Effector CD4-positive, alpha-beta T cell (primary cell): ENCODE measurements at places on chromosomes 13 and 19.

- DNase-seq = no peak
Measured at GRCh38 chr13:20633802-20634201, 66.8 kb downstream of the IFT88 start.

GRCh38 chr13:44386913-44387556, 13.4 kb downstream of the SERP2 start:
- DNase-seq = no peak

DNA sequence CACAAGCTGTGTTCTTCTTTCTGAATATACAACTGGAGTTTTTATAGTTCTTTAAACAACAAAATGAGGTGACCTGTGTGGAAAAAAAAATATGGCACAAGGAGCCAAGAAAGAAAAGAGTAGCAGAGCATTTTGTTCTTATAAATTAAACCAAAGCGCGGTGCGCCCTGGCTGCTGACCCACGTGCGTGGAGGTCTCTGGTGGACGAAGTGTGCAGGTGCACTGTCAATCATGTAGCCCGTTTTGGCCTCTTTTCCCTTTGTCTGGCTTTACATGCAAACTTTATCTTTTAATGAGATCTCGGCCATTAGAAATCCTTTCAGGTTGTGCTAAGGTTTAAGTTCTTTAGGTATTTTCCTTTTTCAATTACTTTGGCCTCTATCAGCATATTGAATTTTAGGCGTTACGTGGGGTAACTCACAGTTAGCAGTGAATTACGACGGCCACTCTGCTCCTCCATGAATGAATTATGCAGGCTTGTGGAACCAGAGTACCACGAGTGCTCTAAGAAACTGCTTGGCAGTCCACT, 443.9 kb upstream of the SLC10A2 start:
- no peak for DNase-seq

GRCh38 chr19:41871573-41872383, 5.3 kb upstream of the CD79A start:
- DNase-seq = peak; percentile 47

DNA sequence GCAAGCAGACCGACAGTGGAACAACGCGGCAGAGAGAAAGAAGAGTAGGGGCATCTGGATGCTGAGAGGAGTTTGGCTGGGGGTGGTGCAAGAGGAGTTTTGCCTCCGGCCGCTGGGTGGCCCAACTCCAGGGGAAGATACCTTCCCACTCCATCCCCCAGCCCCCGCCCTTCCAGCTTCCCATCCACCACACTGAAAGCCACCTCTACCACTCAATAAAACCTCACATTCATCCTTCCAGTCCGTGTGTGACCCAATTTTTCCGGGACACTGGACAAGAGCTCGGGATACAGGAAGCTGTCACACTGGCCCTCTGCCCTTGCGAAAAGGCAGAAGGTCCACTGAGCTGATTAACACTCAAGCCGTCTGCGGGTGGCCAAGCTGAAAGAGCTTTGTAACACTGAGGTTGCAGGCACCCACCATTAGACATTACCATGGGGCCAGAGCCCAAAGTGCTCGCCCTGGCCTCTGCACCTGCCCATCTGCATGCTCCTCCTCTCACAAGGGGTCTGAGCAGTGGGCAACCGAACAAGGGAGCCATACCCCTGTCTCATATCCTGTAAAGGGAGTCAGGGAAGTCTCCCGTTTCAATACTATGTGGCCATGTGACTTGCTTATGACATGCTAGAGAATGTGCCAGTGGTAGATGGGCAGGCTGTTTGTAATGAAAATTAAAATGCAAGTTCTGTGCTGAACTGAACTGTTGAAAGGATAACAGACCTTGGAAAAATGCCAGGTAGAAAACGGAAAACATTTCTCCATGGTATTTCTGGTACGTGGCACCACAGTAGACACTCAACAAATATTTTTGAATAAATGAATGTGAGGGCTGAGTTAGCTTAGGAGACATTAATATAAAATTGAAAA, 205.1 kb upstream of the STARD13 start:
- no peak for DNase-seq

DNA sequence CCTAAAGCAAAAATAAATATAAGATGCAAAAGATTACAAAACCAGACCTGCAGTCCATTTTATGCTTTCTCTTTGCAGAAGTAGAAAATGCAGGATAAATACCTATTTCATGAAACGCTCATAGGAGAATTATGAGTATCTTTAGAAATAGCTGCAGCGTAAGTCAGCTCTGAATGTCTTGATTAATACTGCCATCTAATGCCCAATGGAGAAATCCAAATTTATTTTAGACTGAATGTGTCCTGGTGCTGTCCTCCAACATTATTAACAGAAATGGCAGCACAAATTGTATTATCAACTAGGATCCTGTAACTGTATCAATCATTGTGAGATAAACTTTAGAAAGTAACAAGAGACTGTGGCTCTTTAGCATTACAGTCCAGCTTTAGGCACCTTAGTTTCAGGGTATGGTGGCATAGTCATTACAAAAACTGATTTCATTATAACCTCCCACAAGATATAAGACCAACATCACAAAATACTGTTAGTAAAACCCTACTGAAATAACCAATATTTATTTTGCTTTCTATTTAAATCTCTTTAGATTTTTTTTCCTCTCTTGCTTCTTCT, 162.1 kb upstream of the MIR17HG start:
- DNase-seq = no peak

DNA sequence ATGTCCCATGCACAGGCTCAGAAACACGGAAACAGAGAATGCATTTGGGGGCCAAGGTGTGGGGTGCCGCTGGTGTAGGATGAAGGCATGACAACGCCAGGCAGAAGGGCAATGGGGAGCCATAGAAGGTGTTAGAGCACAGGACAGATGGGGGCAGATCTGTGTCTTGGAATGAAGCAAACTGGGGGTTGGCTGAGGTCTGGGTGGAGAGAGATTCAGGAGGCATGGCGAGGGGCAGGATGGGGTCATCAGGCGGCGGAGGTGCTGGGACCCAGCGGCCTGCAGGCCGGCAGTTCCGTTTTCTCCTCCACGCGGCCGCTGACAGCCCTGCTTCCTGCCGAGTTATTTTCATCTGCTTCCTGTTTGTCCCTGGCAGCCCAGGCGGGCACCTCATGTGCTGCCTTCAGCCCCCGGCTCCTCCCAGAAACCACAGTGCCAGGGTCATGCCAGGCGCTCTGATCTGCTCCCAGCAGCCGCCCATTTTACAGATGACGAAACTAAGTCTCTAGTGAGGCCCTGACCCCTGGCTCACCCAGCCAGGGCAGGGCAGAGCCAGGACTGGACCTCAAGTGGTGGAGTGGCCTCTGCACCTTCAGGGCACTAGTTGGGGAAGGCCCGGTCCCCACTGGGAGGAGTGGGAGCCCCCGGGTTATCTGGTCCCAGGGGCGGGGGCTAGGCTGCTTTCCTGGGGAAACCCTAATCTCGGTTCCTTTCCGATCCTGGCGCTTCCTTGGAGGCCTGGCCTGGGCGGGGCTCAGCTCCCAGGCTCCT, 2.2 kb downstream of the ARHGAP45 start:
- DNase-seq = peak; percentile 66

DNA sequence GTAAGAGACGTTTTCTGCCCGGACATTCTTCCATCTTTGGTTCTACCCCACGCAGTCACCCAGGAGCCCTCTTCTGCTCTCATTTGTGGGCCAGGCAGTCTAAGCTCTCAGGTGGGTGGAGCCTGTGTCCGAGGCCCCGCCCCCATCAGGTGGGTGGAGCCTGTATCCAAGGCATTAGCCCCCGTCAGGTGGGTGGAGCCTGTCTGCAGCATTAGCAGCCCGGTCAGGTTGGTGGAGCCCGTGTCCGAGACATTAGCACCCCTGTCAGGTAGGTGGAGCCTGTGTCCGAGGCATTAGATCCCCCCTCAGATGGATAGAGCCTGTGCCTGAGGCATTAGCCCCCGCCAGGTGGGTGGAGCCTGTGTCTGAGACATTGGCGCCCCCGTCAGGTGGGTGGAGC, 45.5 kb upstream of the C13orf46 start:
- DNase-seq = no peak

- DNase-seq = no peak
Measured at GRCh38 chr13:21033856-21034602, 27.4 kb downstream of the LATS2 start.

GRCh38 chr13:111095031-111095840, 19.9 kb upstream of the ARHGEF7 start:
- DNase-seq = no peak

DNA sequence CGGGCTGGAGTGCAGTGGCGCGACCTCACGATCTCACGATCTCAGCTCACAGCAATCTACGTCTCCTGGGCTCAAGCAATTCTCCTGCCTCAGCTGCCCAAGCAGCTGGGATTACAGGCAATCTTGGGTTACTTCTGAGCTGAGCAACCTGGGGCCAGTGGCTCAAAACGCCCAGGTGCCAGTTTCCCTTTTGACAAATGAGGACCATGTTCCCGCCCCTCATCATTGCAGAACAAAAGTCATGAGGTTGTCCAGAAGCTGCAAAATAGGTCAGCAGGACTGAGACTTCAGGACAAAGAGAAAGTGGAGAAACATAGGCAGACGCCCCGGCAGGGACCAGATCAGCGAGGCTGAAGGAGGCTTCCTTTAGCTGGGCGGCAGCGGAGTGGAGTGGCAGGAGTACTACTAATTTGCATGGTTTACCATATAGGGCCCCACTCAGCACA, 3.3 kb upstream of the ADGRE5 start:
- no peak for DNase-seq
